Foreskin keratinocyte (primary cell): ENCODE measurements at places on chromosomes 12 and 14. TPM values are rescaled to one million over a fixed set of nuclear protein-coding genes. Genes with fewer than 3 reads are reported as not detected.

The KLRD1 gene
- not detected in 2 replicates for total RNA-seq

The CCDC196 gene
- total RNA-seq, result not detected in 2 replicates

The COL2A1 gene
- 0.07 and 0.10 TPM in 2 replicates for total RNA-seq

The CLEC4A gene
- 0.31 TPM in 1 of 2 replicates, not detected in the other for total RNA-seq

The GYS2 gene
- not detected in 2 replicates for total RNA-seq

The CRIP2 gene
- total RNA-seq, result 2.2 TPM in 2 replicates
